ENCODE measurements at places on chromosomes 13 and 19.
A peak's percentile ranks its signal among the peaks of the same experiment; 100 is the strongest.

- DNase-seq: no peak
These were observed 35.5 kb upstream of the TMEM255B start for GRCh38 chr13:113723410-113724015.

GRCh38 chr19:5112175-5112574 lies 143.3 kb downstream of the KDM4B start:
- DNase-seq: no peak

- DNase-seq: peak; percentile 91
These were observed 40.8 kb upstream of the ISYNA1 start for GRCh38 chr19:18478545-18479311.

DNA sequence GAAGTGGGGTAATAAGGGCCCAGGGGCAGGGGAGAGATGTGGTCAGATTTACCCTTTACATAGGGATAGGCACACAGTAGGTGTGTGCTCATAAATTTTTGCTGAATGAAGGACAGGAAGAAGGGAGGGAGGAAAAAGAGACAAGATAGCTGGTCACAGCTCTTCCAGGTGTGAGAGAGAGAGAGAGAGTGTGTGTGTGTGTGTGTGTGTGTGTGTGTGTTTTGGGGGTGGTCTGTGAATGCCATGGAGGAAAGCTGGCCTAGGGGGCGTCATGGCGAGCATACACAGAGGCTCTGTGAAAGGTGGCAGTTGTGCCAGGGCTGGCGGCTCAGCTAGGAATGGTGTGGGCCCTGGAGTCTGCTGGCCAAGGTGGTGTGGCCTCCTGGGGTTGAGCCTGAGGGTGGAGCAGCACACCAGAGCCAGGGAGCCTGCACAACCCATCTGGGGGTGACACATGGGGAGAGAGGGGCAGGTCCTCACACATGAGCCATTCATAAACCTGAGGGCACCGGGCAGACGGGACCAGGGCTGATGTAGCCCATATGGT lies 6.0 kb upstream of the PRX start:
- DNase-seq: no peak

DNA sequence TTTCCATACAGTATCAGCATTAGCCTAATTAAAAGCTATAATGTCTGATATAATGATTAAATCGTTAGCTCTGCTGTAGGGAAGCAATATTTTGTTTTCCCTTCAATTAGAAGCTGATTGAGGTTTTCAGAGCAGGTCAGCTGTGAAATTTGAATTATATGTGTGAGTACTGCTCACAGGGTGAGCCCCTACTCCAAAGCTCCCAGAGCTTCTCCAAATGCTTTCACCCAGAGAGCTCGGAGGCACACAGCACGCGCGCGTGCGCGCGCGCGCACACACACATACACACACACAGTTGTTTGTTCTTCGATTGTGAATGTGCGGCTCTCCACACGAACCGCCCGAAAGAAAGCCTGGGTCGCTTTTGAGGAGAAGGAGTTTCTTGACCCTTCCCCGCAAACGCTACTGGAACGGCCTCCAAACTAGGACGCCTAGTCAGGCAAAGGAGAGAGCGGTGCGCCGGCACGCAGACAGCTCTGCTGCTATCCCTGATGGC lies 4.8 kb upstream of the SOX1 start:
- DNase-seq: no peak

GRCh38 chr13:79481685-79482052 lies 714 bp downstream of the NDFIP2 start:
- no peak for DNase-seq

GRCh38 chr13:36480726-36481427 lies 48.6 kb downstream of the CCNA1 start:
- DNase-seq: peak; percentile 51

Data from KBM-7 (cell line).